ENCODE measurements at places on chromosomes 7 and 10.

DNA sequence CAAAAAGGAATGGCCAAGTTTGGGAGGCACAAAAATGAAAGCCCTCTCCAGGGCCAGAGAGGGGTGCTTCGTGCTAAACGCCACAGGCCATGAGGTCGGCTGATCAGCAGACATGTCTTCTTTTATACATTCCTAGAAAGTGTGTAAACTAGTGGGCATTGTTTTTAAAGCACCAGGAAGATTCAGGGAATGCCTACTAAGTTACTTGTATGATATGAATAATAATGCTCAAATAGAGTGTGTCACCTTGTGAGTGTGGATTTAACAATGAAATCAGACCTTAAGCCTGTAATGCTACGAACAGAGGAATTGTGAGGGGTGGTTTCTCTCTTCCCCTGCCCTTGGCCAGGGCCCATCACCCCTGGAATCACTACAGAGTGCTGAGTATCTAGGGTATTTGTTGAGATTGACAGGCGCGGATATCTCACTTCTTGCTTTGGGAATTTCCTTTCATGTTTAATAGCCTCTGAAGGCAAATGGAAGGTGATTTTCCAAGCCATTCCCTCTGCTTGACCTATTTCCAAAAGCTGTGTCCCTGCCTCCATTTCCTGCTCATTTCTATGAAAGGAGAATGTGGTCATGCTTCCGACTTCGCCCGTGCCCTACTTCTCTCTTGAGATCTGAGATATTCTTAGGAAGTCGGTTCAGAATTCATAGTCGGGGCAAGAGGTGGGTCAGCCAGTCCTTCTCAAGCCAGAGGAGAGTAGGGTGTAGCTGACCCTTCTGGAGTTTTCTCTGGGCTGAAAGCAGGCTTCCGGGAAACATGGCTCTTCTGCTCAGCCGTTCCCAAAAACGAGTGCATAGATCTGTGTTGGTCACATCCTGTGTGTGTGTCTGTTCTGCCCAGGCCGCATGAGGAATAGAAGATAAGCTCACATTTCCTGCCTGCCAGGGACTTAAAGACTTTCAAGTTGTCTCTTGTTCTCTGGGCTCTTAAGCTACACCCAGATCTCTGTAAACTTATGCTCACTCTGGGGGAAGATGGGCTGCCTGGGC is 167.8 kb upstream of the ITGB1 start:
- peak; percentile 53 for DNase-seq

DNA sequence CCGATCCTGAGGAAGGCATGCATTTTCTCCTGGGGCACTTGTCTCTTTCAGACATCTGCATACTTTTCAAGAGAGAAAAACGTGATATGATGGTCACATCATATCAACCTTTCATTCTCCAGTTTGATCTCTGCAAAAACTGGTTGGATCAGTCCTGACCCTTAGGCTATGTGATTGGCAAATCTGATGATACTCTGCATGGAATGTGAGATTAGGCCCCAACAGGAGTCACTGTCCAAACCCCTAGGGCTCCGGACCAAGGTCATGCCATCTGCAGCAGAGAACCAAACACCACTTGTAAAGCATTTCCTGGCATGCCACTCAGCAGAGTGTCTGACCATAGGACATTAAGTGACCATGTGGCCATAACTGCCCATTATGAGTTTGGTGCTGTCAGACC is 8.6 kb downstream of the GCK start:
- DNase-seq = no peak

GRCh38 chr7:97007583-97007861 is 2.2 kb downstream of the DLX6 start:
- no peak for DNase-seq

- DNase-seq = peak; percentile 85
Measured at GRCh38 chr7:66283003-66283920, 78.1 kb downstream of the TPST1 start.

- DNase-seq = no peak
Measured at GRCh38 chr7:82221152-82221674, 222.4 kb downstream of the CACNA2D1 start.

DNA sequence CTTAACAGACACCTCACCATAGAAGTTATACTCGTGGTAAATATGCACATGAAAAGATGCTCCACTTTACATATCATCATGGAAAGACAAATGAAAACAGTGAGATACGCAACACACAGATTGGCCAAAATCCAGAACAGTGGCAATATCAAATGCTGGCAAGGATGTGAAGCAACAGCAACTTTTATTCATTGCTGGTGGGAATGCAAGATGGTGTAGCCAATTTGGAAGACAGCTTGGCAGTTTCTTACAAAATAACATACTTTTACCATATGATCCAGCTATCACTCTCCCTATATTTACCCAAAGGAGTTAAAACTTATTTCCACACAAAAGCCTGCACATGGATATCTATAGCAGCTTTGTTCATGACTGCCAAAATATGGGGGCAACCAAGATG is 46.4 kb downstream of the SGCE start:
- no peak for DNase-seq

DNA sequence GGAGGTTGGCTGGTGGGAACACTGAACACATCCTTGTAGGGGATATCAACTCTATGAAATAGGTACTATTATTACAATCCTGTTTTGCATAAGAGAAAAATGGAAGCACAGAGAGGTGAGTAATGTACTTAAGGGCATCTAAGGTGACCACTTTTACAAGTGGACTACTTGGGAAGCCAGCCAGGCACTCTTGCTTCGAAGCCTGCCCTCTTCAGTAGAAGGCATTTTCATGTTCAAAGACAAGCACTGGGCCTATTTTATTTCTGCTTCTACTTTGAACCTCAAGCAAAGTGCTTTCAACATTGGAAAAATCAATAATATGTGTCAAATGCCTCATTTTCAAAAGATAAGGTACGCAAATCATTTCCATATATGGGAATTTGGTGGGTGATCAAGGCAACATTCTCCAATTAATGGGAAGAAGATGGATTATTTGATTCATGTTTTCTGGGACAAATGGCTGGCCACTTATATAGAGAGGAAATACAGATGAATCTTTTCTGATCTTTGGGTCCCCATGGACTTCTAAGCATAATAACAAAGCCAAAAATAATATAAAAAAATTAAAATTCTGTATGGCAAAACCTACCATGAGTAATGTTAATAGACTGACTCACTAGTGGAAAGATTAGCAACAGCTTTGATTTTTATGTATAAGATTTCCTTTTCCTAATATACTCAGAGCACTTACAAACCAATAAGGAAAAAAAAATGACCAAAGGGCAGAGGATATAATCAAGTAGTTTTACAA is 270.2 kb downstream of the FRMD4A start:
- no peak for DNase-seq

GRCh38 chr10:114388275-114388674 is 16.0 kb downstream of the AFAP1L2 start:
- no peak for DNase-seq

- no peak for DNase-seq
Measured at GRCh38 chr7:153030976-153031375, 271.4 kb downstream of the ACTR3B start.

- DNase-seq = no peak
Measured at GRCh38 chr7:156174428-156174827, 362.2 kb upstream of the SHH start.

DNA sequence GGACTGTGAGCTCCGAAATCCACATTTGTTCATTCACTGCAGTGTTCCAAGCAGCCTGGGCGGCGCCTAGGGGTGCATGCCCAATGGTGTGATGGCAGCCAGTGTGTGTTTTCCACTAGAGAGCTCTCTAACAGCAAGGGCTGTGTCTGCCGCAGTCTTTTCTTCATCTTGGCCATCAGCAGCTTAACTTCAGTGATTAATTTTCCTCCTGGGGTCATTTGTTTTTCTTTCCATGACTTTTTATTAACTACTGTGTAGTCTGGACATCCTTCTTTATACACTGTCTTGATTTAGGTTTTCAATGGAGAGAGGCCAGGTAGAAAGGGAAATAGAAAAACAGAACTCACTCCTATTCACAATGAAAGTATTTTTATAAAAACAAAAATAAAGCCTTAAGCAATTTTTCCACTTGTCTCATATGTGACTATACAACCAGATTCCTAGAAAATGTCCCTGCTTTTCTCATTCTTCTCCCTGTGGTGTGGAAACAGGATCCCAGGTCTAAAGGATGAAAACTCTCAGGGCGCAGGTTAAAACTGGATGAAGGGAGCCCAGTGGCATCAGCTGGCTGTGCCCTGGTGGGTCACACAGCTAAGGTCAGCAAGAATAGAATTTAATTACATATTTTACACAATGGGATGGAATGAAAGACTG is 176.8 kb downstream of the PKD1L1 start:
- peak; percentile 75 for DNase-seq

GRCh38 chr7:88200789-88201188 is 19.0 kb downstream of the SRI start:
- no peak for DNase-seq

DNA sequence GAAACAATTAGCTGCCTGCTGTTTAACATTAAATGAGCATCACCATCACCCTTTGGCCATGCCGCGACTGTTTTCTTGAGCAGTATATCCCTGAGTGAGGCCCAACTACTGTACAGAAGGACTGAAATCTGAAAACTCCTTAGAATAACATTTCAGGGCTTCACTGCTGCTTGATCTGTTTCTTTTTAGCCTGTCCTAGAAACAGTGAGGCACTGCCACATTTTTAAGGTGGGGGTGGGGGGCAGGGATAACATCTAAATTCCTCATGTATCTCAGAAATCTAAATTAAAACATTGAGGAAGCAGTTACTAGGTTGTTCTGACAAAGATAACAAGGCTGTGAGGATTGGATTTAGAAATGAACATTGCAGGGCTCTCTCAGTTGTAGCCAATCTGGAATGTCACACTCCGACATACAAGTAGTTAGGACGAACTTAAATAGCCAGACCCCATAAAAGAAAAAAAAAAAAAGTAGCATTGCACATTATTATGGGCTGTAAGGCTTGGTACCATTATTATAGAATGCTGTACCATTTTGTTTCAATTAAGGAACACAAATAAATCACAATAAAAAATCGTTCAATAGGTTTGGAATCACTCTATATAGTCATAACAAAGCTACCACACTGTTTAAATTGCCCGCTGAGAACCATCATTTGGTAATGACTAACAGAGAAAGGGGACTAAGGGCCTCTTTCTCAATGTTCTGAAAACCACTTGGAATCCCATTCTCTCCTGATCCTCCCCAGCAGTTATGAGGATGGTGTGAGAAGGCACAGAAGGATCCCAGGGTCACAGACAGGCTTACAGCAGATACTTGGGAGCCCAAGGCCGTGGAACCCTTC is 256.1 kb downstream of the INHBA start:
- DNase-seq = peak; percentile 70

- DNase-seq = peak; percentile 75
Measured at GRCh38 chr10:24360282-24361127, 151.6 kb downstream of the KIAA1217 start.

DNA sequence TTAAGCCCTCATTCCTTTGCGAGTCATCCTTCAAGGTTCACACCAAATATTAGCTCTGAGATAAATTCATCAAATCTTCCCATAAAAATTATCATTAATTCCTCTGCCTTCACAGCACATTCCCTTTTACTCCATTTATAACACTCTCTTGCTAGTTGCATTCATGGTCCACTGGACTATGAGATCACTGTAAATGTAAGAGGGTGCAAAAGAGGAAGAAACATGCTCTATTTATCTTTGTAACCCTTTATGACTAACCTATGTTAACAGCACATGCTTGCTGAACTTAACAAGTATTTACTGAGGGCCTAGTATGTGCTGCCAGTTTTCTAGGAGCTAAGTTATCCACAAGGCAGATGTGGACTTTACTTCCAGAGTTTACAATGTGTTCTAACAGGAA is 86.7 kb upstream of the TMEM168 start:
- DNase-seq = peak; percentile 3

- no peak for DNase-seq
Measured at GRCh38 chr10:27461312-27461711, 42.8 kb upstream of the RAB18 start.

DNA sequence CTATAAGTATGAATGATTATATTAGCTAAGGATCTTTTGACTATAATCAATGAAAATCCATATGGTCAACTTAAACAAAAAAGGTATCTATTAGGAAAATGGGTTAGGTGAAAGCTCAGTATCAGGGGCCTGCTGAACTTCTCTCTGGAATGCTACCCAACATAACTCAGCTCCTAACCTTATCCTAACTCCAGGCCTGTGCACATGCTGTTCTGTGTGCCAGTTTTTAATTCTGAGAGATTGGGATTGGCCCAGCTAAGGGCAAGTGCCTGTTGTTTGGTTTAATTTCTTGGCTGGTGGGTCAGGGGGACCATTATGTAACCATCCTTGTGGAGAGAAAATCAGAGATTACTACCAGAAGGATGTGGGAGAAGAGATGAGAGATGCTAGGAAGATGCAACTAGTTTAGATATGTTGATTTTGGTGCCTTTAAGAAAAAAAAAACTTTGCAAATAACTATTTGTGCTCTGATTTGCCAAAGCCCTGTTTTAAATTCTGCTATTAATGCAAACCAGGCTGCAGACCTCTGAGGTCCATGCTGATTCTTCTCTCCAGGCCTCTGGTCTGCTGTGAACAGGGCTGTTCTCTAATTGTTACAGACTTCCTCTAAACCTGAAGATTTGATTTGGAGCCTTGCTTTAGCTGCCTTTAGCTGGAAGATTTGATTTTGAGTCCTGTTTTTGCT is 23.9 kb upstream of the HDAC9 start:
- no peak for DNase-seq

GRCh38 chr7:47852330-47853245 is 95.7 kb downstream of the PKD1L1 start:
- peak; percentile 16 for DNase-seq

- peak; percentile 63 for DNase-seq
Measured at GRCh38 chr7:148575640-148576411, 14.7 kb upstream of the C7orf33 start.

Data from fibroblast of skin of right biceps (primary cell).